ENCODE measurements at places on chromosomes 2 and 18.

- DNase-seq = no peak
Measured at GRCh38 chr2:2586931-2587330, 255.9 kb upstream of the MYT1L start.

DNA sequence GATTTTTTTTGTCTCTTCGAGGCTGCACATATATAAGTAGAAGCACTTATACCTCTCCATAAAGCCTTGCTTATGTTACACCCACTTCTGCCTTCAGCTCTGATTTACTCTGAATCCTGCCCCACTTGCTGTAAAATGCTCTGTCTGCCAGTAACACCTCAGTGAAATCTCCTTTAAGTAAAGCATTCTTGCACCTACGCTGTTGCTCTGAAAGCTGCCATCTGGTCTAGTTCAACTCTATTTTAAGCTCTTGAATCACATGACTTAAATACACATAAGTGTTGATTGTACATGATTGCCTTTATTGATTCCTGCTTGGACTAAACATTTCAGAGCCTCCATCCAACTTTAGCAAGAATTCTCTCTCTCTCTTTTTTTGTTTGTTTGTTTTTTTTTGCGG is 609.0 kb upstream of the CELF4 start:
- DNase-seq = no peak

DNA sequence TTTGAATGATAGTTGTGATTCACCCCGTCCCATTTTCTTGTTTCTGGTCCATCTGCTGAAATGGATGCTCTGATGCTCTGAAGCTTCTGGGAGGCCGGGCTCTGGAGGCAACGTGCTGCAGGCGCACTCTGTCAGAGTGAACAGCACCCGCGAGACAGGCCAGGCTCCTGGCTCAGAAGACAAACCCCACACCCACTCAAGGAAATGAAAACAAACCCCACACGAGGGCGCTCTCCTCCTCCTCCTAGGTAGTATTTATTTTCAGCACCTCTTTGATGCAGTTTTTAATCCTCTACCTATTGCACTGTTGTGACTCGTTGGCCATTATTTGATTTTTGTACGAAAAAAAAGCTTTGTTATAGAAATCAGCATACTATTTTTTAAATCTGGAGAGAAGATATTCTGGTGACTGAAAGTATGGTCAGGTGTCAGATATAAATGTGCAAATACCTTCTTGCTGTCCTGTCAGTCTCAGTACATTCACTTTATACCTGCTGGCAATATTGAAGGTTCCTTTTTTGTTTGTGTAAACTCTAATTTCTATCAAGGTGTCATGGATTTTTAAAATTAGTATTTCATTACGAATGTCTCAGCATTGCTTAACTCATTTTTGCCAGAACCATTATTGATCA is 10.3 kb upstream of the CHST10 start:
- peak; percentile 27 for DNase-seq

- no peak for DNase-seq
Measured at GRCh38 chr2:40321016-40321623, 130.8 kb downstream of the SLC8A1 start.

DNA sequence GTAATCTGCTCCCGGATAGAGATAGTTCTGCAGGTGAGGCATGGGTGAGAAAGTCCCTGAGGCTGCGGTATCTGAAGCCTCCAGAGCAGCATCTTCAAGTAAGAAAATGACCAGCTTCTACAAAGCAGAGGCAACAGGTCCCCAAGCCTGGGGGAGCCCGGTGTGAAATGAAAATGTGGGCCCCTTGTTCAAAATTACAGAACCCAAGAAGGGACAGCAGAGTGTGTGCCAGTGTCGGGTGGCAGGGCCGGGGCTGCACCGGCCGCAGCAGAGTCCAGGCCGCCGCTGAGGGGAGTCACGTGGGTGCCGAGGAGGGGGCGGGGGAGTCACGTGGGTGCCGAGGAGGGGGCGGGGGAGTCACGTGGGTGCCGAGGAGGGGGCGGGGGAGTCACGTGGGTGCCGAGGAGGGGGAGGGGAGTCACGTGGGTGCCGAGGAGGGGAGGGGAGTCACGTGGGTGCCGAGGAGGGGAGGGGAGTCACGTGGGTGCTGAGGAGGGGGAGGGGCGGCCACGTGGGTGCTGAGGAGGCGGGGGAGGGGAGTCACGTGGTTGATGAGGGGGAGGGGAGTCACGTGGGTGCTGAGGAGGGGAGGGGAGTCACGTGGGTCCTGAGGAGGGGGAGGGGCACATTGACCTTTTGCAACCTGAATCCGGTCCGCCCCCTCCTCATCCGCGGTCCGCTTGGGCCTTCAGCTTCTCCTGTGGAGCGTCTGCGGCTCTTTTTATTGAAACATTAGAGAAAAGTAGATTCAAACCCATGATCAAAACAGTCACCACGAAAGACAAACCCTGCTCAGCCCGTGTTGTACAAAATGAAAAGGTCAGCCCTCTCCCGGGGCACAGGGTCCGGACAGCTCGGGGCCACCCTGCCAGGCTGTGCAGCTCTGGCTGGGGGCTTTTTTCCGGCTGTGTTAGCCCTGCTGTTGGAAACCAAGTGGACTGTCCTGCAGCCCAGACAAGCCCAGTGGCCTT is 10.4 kb downstream of the COLEC11 start:
- no peak for DNase-seq

All from AG08395 (cell line).